Colonic mucosa (tissue), 4 donors: ENCODE measurements at places on chromosomes 4 and X. TPM values are rescaled to one million over a fixed set of nuclear protein-coding genes. Genes with fewer than 3 reads are reported as not detected.

Gene FAM156B
- 17.1 TPM for total RNA-seq

Gene MAGED4B
- total RNA-seq: 4.1 TPM

Gene PAGE5
- not detected for total RNA-seq

Gene MTCP1
- total RNA-seq: 12.2 TPM

Gene VSIG1
- total RNA-seq: 0.62 TPM

Gene PABPC1L2A
- not detected for total RNA-seq

Gene AMOT
- 24.2 TPM for total RNA-seq

Gene HELT
- not detected for total RNA-seq

Gene DMRTC1B
- total RNA-seq: 0.58 TPM

Gene SPANXN3
- not detected for total RNA-seq

Gene CT55
- not detected for total RNA-seq
